ENCODE measurements at places on chromosomes 2 and 18.
A peak's percentile ranks its signal among the peaks of the same experiment; 100 is the strongest.

DNA sequence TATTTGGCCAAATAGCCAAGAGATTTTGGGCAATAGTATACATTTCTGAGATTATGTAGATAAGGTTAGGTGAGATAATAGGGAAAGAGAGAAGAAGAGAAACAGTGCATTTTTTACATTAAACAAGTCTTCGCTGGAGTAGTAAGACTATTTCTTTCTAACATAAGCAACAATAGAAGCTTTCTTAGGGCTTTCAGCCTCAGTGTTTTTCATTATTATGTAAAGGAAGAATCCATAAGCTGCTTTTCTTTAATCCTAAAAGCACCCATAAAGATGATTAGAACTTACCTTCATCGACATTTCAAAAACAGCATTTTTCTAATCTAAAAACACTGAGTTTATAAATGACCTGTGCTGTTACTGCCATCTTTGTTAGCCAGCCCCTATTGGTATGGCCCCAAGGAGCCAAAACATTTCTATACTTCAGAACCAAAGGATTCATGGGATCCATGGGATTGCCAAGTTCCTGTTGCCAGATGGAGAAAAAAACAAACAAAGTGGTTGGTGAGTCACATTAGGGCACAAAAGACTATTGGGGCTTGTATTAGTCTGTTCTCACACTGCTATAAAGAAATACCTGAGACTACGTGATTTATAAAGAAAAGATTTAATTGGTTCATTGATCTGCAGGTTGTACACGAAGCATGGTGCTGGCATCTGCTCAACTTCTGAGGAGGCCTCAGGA lies 88.2 kb downstream of the SCG2 start:
- DNase-seq = no peak

- no peak for DNase-seq
Observed at GRCh38 chr2:150900913-150901312, 360.8 kb downstream of the RBM43 start.

GRCh38 chr2:170885130-170885791 lies 43.8 kb upstream of the GORASP2 start:
- no peak for DNase-seq

- no peak for DNase-seq
Observed at GRCh38 chr18:48358868-48359267, 50.3 kb downstream of the ZBTB7C start.

- DNase-seq = no peak
Observed at GRCh38 chr2:178994264-178994663, 55.7 kb downstream of the CCDC141 start.

DNA sequence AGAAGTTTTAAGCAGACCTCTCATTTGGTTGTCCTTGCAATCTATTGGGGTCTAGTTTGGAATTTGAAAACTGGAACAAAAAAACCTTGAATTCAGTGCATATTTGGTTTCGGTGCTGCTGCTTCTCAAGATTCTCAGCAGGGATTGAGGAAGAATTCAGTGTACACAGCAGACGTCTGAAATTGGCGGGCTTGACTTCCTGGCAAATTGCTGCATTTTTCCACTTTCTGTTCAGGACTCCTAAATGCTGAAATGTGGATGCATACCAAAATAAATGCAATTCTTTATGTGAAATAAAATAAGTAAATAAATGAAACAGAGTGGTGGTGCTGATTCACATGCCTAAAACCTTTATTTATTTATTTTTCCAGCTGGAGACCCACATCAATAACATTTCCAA lies 332.4 kb upstream of the KYNU start:
- no peak for DNase-seq

DNA sequence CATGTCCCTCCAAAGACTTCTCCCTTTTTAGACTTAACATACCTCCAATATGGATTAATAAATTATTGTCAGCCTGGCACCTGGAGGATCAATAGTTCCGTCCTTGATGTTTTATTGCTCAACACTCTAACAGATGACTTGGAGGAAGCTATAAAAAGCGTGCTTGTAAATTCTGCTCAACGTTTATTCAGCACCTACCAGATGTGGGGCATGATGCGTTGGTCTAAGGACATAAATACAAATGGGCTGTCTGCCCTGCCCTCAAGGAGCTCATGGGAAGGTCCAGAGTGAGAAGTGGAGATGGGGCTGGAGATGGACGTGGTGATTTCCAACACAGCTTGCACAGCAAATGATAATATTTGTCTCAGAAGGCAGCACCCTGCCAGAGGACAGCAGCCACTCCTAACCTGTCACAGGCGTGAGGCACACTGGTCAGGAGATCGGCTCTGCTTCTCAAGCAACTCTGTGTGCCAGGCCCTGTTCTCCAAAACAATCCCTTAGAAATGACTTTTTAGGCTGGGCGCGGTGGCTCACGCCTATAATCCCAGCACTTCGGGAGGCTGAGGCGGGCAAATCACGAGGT lies 25.5 kb upstream of the ZCCHC2 start:
- no peak for DNase-seq

GRCh38 chr18:45342166-45342565 lies 273.1 kb upstream of the SLC14A2 start:
- no peak for DNase-seq

- no peak for DNase-seq
Observed at GRCh38 chr18:38619129-38619528, 1053.5 kb upstream of the CELF4 start.

DNA sequence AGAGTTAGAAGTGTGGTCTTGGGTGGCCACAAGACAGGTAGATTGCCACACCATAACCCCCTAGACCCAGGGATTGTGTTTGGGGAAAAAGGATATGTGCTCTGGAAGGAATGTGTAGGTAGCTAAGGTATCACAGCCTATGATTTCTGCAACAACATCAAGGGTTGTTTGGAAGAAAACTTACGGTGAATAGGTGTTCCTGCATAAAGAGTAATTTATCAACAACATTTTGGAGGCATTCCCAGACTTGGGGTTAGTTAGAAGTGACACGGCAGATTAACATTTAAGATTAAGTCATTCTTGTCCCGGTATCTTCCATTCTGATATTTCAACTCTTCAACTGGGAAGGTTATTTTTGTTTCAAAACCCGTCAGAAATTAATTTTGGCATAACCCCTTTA lies 65.5 kb downstream of the SPP2 start:
- DNase-seq = no peak

GRCh38 chr2:208047840-208048239 lies 22.5 kb upstream of the PLEKHM3 start:
- DNase-seq = no peak

DNA sequence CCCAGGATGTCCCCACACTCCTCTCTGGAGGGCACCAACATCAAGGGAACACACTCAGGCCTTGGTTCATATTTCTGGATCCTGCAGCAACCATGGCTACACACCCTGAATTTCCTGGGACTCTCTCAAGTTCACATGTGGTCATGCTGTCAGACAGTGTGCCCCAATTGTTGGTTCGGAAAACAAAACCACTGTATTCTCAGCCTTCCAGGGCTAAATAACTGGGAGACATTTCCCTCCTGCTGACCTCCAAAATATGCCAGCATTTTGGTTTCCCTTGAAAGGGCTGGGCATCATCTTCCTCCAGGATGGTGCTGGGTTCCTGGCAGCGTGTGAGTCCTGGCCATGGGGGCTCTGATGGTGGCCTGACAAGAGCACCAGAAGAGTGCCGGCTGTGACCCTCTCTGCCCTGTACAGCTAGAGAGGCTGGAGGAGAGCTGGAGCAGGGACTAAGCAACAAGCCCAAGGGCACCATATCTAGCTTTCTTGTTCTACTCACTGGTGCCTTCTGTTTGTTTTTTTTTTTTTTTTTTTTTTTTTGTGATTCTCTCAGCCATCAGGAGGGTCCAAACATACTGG lies 37.5 kb upstream of the WIPF1 start:
- no peak for DNase-seq

- no peak for DNase-seq
Observed at GRCh38 chr2:217868911-217869334, 133.9 kb downstream of the TNS1 start.

GRCh38 chr2:15158100-15158499 lies 403.0 kb downstream of the NBAS start:
- DNase-seq = no peak

DNA sequence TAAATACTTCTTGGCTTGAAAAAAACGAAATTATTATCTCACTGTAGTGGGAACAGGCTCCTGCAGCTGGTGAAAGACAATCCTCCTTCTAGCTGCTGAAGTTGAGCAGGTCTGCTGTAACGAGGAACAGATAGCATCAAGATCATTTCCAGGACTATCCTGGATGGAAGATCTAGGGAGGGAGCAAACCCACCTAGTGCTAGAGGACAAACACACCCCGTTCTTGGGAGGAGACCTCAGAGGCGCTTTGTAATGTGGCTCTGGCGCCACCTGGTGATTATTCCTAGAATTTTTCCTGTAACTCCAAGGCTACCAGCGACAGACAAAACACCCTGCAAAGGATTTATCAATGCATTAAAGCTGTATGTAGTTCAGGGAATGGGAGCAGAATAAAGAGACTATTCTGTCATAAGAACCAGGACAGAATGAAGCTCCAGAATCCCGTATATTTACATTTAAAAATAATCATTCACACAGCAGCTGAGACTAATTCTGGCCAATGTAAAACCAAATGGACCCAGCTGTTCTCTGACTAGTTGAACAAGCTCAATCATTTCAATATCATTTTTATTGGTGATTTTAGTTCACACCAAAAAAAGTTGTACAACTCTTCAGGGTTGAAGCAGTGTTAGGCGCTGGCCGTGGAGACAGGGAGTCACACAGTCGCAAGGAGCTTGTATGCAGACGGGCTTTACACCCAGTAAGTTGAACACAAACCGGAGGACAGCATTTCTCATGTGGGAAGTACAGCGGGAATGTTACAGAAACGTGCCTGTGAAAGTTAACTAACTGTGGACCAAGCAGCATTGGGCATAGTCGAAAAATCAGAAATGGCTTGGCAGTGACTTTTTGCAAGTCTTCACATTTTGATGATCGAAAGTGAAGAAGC lies 290.3 kb downstream of the TRIB2 start:
- peak; percentile 51 for DNase-seq

DNA sequence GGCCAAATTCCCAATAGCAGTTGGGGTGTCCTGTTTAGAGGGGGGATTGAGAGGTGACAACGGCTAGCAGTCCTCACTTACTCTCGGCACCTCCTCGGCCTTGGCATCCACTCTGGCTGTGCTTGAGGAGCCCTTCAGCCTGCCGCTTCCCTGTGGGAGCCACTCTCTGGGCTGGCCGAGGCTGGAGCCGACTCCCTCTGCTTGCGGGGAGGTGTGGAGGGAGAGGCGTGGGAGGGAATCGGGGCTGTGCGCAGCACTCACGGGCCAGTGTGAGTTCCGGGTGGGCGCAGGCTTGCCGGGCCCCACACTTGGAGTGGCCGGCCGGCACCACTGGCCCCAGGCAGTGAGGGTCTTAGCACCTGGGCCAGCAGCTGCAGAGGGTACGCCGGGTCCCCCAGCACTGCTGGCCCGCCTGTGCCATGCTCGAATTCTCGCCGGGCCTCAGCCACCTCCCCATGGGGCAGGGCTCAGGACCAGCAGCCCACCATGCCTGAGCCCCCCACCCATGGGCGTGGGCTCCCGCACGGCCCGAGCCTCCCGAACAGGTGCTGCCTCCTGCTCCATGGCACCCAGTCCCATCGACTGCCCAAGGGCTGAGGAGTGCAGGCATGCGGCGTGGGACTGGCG lies 705.9 kb upstream of the ZNF804A start:
- DNase-seq = no peak

- DNase-seq = no peak
Observed at GRCh38 chr2:147523415-147523814, 321.4 kb upstream of the ACVR2A start.

- DNase-seq = no peak
Observed at GRCh38 chr2:33085646-33086045, 138.9 kb downstream of the LTBP1 start.

- DNase-seq = peak; percentile 80
Observed at GRCh38 chr18:13376841-13377351, 158.3 kb downstream of the LDLRAD4 start.

Measured in central memory CD4-positive, alpha-beta T cell (primary cell).